ENCODE measurements at places on chromosomes 6 and 20. TPM values are rescaled to one million over a fixed set of nuclear protein-coding genes. Genes with fewer than 3 reads are reported as not detected.

OLIG3 gene
- total RNA-seq = not detected

GRCh38 chr20:52945862-52946522 is 26.2 kb upstream of the TSHZ2 start:
- H3K27ac ChIP-seq = no peak overlapping the region
- H3K4me1 ChIP-seq = no peaks in the 10 kb centered on the region
- no peak for DNase-seq

- no peak for DNase-seq
- no peaks in the 10 kb centered on the region for H3K27me3 ChIP-seq
- H3K4me1 ChIP-seq = peaks cover 7% of the 10 kb centered on the region
- H3K4me3 ChIP-seq = no peak overlapping the region
Measured at GRCh38 chr6:137640086-137640485, 145.9 kb upstream of the OLIG3 start.

EPPIN gene
- 0.38 TPM for total RNA-seq

DNA sequence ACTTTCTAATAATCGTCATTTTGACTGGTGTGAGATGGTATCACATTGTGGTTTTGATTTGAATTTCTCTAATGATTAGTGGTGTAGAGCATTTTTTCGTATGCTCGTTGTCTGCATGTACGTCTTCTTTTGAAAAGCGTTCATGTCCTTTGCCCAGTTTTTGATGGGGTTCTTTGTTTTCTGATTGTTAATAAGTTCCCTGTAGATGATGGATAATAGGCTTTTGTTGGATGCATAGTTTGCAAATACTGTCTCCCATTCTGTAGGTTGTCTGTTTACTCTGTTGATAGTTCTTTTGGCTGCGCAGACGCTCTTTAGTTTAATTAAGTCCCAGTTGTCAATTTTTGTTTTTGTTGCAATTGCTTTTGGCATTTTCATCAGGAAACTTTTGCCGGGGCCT is 32.3 kb upstream of the XRN2 start:
- H3K27me3 ChIP-seq = no peaks in the 10 kb centered on the region
- H3K4me3 ChIP-seq = no peak overlapping the region
- H3K27ac ChIP-seq = no peak overlapping the region
- no peak for DNase-seq

FAM50B gene
- 10.6 TPM for total RNA-seq

DNA sequence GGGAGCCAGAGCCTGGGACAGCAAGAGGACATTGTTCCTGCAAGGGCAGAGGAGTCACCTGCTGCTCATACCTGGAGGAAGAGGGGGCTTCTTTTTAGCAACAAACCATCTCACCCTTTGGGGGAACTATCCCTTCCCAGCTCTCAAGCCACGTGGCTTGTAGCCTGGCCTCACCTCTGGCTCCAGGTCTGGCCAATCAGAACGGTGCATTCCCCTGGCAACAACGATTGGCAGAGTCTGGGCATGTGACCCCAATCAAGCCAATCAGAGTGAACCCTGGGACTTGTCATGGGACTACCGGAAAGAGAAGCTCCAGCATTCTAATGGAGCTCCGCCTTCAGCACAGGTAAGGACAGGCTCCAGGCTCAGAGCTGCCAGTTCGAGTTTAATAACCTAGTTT is 33.6 kb downstream of the KCNB1 start:
- no peak overlapping the region for H3K27ac ChIP-seq
- no peak for DNase-seq
- no peaks in the 10 kb centered on the region for H3K27me3 ChIP-seq
- peaks cover 18% of the 10 kb centered on the region for H3K4me1 ChIP-seq
- no peaks in the 10 kb centered on the region for H3K36me3 ChIP-seq

Data from lower lobe of right lung (tissue), 2 donors.